ENCODE measurements at places on chromosomes 12 and 14.

DNA sequence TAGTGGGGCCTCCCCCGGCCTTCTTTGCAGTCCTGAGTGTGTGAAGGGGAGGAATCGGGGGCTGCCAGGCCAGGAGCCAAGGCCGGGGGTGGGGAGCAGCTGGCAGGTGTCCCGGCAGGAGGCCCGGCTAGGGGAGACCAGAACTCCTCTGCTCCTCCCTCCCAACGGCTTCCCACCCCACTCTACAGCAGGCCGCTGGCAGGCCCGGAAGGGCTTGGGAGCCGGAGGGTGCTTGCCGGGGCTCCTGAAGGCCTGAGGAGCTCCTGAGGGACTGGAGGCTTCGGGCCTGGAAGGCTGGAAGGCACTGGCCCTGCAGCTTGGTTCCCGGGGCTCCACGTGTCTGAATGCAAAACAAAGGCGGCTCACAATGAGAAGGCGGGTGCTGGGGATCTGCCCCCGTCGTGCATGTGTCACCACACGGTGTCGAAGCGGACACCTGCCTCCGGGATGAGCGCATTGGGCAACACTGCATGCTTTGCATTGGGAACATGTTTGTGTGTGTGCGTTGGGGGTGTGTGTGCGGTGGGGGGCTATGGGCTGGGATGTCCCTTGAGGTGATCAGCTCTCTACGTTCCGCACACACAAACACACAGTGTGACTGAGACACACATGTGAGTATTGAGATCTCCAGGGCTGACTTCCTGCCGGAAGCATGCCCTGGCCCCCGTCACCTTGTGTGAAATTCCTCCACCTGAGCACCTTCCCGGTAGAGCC lies 30.9 kb upstream of the ANKRD9 start:
- no peak for DNase-seq

DNA sequence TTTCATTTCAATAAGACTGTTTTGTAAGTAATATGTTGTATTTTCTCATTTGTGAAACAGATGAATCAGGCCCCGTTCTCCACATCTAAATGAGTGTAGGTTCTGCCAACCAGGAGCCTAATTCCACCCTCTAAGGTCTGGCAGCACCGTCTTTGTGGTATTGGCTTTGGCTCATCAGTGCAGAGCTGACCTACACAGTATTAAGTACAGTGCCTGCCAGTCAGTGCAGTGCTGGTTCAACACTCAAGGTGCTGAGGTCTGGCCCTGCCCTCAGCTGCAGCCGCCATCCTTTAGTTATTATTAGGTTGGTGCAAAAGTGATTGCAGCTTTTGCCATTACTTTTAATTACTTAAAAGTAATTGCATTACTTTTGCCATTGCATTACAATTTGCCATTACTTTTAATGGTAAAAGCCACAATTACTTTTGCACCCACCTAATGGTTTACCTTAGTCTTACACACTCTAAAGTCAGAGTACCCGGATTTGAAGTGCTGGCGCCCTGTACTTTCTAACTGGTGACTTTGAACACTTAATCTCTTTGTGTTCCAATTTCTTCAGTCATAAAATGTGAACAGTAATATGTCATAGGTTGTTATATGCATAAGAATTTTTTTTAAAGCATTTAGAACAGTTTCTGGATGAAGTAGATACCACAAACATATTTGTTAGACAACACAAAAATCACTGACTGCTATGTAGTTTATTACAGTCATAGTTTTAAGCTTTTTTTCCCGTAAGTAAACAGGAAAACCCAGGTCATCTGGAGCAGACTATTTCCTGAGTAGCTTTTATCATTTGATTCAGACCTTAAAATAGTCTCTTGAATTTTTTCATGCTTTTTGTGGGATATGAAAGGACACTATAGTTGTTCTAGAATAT lies 99.5 kb downstream of the SYNE2 start:
- DNase-seq: no peak

DNA sequence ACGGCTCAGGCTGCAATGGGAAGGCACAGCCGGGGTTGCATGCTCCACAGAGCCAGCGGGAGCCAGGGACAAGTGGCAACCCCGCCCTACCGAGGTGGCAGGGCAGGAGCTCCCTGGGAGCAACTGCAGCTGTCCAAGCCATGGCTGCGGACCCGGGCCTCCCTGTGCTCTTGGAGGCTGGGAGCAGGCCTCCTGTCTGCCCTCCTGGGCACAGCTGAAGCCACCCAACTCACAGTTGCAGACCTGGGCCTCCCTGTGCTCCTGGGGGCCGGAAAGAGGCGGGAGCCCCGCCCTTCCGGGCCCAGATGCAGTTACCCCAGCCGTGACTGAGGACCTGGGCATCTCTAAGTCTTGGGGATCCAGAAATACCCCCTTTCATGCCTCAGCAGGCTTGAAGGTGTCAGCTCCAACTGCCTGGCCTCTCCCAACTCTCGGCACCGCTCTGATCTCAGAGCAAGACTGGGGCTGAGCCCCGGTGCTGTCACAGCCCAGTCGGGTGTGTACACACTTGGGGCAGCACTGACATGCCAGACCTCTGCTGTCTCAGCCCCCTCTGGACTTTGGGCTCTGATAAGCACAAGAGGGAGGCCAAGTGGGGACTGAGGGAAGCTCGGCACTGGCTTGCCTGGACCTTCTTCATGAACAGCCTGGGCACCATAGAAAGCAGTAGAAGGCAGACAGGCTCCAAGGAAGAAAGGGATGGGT lies 7.5 kb upstream of the RASSF9 start:
- no peak for DNase-seq

GRCh38 chr14:101189266-101189665 lies 285.7 kb upstream of the RTL1 start:
- no peak for DNase-seq

DNA sequence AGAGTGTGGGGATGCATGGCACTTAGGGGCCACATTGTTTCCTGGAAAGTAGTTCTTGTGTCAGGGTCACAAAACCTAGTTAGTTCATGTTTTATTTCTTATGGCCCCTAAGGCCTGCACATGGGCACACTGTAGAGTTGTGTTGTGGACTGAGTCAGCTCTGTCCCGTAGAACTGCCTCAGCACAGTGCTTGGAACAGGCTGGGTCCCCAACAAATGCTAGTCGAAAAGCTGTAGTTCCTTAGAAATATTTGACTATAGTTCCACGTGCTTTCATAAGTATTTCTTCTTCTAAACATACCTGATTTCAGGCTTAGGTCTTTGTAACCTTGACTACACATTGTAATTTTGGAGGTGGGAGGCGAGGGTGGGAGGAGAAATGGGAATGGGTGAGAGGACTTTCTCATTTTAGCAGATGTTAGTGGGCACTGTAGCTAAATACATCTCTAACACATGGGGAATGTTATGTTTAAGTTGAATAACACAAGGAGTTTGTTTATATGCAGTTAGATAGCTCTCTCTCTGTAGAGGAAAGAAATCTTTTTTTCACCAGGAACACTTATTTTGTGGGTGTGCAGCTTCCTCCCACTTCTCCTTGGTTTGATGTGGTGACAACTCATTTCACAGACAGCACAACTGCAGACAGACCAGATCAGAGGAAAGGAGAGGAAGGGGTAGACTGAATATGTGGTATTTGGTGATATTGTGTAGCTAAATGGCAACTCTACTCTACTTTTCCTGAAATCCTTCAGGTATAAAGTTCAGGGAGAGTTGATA lies 39.5 kb upstream of the DACT1 start:
- DNase-seq: no peak

DNA sequence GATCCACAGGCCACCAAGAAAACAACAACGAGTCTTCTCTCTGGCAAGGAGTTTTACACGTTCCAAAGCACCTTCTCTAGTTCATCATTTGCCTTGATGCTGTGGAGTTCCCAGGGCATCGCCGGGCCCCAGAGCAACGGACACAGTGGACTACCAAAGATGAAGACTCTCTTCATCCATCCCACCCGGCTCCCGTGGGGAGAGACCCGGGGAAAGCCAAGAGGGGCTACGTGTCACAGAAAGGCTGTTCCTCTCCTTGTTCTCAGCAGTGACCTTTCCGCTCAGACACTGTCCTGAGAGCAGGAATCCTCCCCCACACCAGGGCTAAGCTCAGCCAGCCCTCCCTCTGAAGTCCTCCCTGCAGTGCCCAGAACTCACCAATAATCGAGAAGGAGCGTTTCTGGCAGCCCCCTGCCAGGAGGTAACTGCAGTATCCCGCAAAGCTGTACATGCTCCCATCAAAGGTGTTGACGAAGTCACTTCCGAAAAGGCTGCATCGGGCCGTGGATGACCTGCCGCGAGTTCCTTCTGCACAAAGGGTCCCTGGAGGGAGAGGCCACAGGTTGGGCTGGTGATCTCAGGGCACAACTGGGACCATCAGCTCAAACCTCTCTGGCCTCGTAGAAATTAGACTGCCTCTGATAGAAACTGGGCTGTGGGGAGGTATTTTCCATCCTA lies 3.5 kb downstream of the VWF start:
- no peak for DNase-seq

DNA sequence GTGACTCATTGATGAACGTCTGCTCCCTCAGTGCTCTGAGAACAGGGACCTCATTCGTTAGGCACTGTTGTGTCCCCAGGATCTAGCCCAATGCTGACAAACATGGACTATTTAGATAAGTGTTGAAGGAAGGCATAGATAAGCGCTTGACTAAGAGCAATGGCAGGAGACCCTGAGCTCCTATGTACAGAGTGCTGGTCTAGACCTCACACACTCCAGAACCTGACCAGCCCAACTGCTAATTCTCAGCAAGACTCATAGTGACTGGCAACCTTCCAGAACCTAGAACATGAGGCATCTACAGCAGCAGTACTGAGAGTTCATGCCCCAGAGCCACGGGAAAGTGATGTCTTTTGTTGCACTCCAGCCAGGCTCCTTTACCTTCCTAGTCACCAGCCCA lies 69.2 kb downstream of the CRACR2A start:
- DNase-seq: no peak

DNA sequence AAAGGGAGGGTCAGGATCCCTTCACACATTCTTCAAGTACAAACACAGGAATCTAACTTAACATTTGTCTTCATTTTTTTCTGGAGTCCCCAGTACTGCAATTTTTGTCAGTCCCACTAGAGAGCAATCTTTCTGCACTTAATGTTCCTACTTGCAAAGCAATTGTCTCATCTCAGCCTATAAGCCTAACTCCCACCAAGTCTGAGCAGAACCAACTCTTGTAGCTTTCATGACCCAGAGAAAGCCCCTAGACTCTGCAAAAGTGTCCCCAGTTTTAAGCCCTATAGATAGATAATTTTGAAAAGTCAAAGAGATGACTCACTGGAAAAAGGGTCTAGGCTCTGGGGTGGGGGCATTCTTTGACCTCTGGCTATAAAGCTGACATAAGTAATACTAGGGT lies 1.8 kb upstream of the ZBTB39 start:
- DNase-seq: no peak

DNA sequence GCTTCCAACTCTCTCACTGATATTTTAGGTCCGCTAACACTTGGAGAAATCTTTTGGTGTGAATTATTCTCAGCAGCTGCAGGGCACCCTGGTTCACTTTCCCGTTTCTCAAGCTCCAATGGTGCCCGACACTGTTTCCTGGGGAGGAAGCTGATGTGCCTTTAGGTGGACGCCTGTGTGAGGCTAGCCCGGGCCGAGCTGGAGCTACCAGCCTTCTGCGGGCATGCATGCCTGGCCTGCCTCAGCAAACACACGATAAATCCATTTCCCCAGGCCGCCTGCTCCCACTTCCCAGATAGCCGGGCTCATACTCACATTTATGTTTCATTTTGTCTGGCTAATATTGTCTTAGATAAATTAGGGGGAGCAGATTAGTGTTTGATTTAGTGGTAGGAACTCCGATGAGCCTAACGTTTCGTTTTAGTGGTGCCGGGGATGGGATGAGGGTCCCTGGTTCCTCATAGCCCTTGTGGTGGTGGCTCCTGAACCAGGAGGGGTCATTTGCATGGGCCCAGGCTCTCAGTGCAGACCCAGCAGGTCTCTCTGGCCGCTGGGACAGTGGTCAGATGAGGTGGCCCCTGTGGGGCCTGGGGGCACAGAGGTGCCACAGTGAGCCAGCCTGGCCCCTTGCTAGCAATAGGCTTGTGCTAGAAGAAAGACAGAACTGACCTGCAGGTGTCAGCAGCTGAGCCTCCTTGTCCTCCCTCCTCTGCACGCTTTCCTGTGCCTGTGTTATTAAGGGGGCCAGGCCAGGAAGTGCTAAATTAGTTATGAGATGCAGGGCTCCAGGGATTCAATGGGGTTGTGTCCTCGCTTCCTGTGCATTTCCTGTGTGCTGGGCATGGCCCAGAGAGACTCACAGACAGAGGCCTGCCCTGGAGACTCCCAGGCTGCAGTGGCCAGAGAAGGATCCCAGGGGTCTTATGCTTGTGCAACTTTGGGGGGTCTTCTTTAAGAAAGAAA lies 88.3 kb downstream of the KIF26A start:
- no peak for DNase-seq

DNA sequence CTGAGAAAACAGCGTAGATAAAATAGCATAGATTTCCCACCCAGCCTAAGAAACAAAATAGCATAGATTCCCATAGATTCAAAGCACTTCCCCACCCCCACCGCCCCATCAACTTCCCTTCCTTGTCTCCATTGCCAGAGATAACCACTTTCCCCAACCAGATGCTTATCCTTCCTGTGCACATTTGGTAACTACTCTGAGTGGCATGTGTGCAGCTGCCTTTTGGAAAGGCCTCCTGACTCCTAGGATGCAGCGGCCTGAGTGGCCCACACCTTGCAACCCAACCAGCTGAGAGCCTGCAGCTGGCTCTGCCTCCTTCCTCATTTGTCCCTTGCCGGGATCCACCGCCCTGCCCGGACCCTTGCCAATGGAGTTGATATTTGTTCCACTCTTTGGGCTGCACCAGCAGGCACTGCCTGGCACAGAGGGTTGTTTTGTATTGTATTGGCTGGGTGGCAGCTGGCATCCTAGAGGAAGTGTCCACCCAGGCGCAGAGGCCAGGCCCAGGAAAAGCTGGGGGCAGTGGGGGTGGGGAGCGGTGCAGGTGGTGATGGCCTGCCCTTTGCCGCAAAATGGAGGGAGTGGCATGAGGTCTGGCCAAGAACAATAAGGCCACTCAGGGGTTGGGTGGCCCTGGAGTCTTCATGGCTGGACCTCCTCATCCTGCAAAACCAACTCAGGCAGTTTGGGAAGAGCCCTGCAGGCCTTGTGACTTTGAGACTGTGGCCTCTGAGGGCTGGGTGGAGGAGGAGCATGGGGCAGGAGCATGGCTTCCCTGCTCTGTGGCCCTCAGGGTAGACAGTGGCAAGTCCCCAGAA lies 4.9 kb downstream of the SLC48A1 start:
- no peak for DNase-seq

All from stimulated activated CD8-positive, alpha-beta memory T cell treated with anti-CD3 and anti-CD28 coated beads, Interleukin-7, amount 100 ng/mL, for 1 hour (primary cell).